ENCODE measurements at places on chromosomes 5 and 9. TPM values are rescaled to one million over a fixed set of nuclear protein-coding genes. Genes with fewer than 3 reads are reported as not detected.

DNA sequence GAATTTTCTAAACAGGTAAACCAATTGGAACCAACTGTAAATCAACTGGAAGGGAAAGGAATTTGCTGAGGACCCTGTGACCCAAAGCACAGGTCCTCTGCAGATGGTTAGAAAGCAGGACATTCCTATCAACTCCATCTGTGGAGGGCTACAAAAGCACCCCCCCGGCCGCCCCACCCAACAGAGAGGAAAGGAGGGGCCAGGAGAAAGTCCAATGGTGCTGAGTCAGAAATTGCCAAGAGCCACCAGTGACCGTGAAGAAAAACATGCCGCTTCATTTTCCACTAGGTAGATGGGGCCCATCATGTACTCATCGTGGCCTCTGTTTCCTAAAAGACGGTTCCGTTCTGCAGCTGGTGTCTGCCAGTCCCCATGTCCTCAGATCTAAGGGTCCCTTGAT lies 66.3 kb downstream of the RAPGEF1 start:
- no peaks in the 10 kb centered on the region for H3K27me3 ChIP-seq
- H3K4me1 ChIP-seq = peaks cover 75% of the 10 kb centered on the region
- H3K27ac ChIP-seq = no peak overlapping the region
- DNase-seq = no peak
- no peak overlapping the region for H3K4me3 ChIP-seq

Gene SLC45A2
- 0.40 TPM for total RNA-seq

GRCh38 chr5:14208071-14209021 lies 65.2 kb downstream of the TRIO start:
- no peaks in the 10 kb centered on the region for H3K36me3 ChIP-seq
- no peak overlapping the region for H3K27ac ChIP-seq
- no peaks in the 10 kb centered on the region for H3K4me1 ChIP-seq
- no peak for DNase-seq

DNA sequence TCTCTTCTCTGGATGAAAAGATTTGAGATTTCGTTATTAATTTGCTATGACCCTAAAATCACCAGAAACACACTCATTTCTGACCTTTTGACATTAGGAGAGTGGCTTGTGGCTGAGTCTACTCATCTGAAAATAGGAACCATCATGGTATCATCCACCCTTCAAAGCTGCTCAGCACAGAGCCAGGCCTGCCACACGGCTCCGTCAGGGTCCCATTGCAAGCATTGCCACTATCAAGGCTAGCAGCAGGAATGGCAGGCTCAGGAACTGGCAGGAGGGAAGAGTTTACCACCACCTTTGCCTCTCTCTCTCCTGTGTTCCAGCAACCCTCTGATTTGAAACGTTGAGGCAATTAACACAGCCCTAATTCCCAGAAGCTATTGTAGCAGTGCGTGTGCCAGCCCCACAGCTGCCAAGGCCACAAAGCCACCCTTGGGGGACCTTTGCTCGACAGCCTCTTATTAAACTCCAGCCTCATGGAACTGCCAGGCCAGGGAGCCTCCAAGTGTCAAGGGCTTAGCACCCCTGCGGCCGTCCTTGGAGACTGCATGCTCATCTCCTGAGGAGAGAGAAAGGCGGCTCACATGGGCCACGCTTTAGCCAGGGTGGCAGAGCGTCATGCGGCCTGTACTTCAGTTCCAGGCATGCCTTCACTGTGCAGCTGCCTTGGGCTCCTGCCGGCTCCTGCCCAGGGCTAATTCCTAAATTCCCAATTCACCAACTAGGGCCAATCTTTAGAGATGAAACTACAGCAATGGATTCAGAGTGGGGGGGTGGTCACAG lies 145.9 kb downstream of the ROR2 start:
- H3K4me1 ChIP-seq = no peaks in the 10 kb centered on the region
- H3K4me3 ChIP-seq = no peak overlapping the region
- no peaks in the 10 kb centered on the region for H3K27me3 ChIP-seq
- no peak overlapping the region for H3K27ac ChIP-seq
- no peaks in the 10 kb centered on the region for H3K36me3 ChIP-seq

Gene LHX6
- not detected for total RNA-seq

Gene TMEM141
- 54.9 TPM for total RNA-seq

DNA sequence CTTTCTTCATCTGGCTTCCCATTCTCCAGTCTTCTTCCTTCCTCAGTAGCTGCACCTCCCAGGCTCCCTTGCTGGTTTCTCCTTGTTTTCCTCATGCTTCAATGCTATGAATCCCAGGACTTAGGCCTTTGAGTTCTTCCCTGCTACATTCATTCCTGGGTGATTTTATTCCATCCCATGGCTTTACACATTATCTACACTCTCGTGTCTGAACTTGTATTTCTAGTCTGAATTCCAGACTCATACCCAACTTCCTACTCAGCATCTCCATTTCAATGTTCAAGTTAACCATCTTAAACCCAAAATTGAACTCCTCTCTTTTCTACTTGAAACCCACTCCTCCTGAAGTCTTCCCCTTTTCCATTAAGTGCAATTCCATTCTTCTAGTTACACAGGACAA lies 20.0 kb downstream of the SLC24A2 start:
- H3K36me3 ChIP-seq = no peaks in the 10 kb centered on the region
- no peaks in the 10 kb centered on the region for H3K27me3 ChIP-seq
- DNase-seq = no peak
- H3K4me1 ChIP-seq = no peaks in the 10 kb centered on the region
- H3K27ac ChIP-seq = no peak overlapping the region

Gene NTRK2
- total RNA-seq = not detected

DNA sequence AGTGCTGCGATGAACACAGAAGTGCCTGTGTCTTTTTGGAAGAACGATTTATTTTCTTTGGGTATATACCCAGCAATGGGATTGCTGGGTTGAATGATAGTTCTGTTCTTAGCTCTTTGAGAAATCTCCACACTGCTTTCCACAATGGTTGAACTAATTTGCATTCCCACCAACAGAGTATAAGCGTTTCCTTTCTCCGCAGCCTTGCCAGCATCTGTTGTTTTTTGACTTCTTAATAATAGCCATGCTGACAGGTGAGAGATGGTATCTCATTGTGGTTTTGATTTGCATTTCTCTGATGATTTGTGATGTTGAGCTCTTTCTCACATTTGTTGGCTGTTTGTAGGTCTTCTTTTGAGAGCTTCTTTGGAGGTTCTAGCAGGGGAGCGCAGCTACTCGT lies 134.6 kb downstream of the TENT4A start:
- DNase-seq = no peak
- H3K4me1 ChIP-seq = no peaks in the 10 kb centered on the region
- H3K36me3 ChIP-seq = no peaks in the 10 kb centered on the region
- H3K27ac ChIP-seq = no peak overlapping the region
- H3K4me3 ChIP-seq = no peak overlapping the region

Gene PITX1
- not detected for total RNA-seq

Gene CER1
- not detected for total RNA-seq

DNA sequence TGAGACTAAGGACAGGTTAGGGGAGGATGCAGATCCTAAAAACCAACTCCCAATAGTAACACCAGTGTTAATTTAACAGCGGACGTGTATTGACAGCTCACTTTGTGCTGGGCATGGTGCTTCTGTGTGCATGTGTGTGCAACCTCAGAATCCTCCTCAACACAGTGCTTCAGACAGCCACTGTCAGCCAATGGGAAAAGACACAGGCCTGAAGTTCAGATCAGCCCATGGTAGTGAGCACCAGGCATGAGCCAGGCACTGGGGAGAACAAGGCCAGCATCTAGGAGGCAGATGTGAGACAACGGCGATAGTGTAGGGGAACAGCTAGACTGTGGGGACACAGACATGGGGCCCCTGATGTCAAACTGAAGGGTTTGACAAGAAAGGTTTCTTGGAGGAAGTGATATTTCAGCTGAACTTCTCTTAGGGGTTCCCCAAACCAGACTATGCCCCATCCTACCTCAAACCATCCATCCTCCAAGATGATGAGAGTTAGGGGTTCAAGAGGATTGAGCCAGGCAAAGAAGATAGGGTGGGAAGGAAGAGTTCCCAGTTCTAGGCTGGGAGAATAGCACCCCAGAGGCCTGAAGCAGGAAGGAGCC lies 71.5 kb upstream of the PSD2 start:
- DNase-seq = no peak
- no peak overlapping the region for H3K27ac ChIP-seq
- H3K4me1 ChIP-seq = no peaks in the 10 kb centered on the region
- no peaks in the 10 kb centered on the region for H3K36me3 ChIP-seq

DNA sequence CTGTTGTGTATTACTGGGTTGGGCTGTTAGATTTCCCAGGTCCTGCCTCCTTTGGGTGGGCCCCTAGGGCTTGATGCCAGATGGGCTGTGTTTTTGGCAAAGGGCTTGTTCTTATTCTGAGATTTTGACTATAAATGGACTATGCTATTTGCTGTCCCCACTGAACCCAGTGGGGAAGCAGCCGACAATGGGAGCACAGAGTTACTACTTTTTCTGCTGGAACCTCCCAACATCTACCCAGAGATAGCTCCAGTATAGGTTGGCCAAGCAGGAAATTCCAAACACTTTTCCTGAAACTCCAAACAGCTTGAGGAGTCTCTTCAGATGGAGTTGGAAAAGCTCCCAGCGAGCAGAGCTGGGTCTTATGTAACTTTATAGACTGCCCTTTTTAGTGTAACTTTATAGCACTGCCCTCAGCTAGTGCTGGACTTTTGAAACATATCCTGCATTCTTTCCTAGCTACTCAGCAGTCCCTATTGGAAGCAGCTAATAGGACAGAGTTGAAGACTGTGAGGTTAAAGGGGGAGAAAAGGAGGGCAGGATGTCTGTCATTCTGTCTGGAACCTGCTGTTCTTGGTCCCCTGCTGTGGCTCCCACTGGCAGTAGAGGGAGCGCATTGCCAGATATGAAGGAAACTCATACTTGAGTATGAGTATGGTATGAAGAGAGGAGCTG lies 21.0 kb downstream of the RUSC2 start:
- no peak overlapping the region for H3K27ac ChIP-seq
- DNase-seq = no peak
- no peaks in the 10 kb centered on the region for H3K27me3 ChIP-seq
- no peak overlapping the region for H3K4me3 ChIP-seq
- no peaks in the 10 kb centered on the region for H3K36me3 ChIP-seq

Data from naive thymus-derived CD4-positive, alpha-beta T cell (primary cell).